HepG2 (cell line): ENCODE measurements at places on chromosomes 5 and 9.

DNA sequence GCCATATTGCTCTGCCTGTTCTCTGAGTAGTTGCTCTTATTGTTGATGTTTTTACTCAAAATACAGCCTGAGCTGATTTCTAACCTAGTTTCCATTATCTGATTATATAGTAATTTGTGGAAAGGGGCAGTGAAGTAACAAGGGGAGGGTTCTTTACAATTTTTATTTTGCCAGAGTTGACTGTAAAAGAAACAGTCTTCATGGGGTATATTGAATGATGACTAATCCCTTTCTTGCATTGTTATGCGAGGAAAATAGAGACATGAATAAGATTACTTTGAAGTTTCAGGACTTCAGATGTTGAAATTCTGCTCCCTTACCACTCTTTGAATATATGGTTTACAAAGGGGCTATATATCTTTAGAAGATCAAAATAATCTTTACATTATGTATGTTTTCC is 9.1 kb upstream of the LRRC70 start:
- no peak for DNase-seq

- DNase-seq, result no peak
Measured at GRCh38 chr5:138724470-138725146, 28.6 kb upstream of the CTNNA1 start.

DNA sequence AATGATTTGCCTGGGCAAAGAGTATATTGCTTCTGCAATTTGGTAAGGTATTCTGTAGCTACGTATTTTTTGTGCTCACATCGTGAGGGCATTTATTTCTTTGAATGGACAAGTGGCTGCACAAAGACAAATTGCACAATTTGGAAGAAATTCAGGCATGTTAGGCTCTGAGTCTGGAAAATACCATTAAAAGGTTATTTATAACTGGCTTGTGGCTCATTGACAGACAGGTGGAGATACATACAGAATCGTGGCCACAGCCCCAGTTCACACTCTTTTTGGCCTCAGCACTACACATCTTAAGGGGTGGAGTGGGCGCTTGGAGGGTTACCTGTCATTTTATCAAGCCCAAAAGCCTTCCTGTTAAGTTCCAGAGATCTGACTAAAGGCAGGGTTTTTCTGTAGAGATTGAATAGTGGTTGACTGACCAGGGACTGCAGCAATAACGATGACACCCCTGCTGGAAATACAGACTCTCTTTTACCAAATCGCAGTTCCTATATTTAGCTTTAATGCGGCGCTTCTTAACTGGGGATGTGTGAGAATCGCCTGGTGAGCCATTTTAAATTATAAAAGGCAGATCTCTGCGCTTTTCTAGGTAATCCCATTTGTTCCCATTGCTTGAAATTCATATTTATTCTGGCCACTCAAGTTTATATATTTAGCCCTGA is 14.7 kb downstream of the MAN2A1 start:
- DNase-seq, result no peak

- DNase-seq, result peak; percentile 68
Measured at GRCh38 chr5:59062986-59063683, 480.3 kb downstream of the RAB3C start.

GRCh38 chr5:122346897-122347581 is 35.0 kb downstream of the SNCAIP start:
- DNase-seq, result no peak

GRCh38 chr9:115456515-115456914 is 338.6 kb upstream of the TNC start:
- DNase-seq, result no peak

- DNase-seq, result no peak
Measured at GRCh38 chr5:82863266-82863665, 213.9 kb downstream of the TMEM167A start.

DNA sequence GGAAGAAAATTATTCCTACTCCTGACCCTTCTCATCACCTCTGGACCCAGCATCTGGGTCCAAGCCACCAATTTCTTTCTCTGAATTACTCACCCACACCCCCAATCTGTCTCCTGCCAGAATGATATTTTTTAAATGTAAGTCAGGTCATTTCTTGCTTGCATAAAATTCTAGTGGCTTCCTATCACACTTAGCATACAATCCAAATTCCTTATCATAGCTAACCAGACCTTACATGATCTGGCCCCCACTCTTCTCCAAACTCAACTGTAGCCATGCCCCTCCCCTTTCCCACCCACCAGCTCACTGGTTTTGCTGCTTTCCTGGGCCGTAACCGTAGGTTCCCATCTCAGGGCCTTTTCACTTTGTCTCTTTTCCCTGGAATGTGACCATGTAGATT is 15.2 kb downstream of the HTR4 start:
- DNase-seq, result no peak

DNA sequence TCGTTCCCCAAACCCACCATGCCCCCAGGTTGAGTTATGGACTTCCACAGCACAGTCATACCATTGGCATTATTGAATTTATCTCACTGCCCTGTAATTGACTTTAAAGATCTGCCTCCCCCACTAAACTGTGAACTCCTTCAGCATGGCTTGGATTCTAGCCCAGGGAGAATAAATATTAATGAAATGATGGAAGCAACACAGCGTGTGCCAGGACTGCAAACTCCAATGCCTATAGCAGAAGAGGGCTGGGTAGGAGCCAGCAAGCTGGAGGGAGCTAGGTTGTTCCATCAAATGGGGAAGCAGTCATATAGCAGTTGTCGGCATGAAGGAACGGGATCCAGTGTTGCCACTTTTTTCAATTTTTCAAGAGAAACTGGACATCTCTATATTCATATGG is 69.0 kb upstream of the MSX2 start:
- DNase-seq, result no peak

DNA sequence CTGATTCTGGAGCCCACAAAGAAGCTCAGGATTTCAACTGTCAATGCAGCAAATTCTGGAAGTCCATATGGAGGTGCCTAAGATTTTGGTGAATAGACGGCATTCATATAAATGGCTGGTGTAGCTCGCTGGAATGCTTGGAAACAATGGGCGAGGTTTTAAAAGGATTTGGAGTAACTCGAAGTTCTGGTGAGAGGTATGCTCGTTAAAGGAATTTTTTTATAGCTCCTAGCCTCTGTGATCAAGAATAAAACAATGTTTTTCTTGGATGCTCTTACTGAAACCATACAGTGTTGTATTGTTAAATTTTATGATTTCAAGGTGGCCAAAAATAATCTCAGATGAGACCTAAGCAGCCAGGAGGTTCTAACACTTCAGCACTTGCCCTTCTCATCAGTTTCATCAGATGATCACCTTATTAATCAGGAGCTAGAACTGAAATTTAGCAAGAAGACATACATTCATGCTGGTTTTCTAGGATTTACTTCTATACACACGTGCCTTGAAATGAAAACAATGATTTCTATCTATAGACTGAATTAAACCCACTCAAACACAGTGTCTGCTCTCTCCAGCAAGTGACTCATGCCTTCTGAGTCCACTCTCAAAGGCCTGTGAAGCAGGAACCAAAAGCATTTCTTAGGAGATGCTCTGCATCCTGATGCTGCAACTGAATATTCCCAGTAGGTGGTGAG is 79.2 kb downstream of the OTULIN start:
- DNase-seq, result no peak

DNA sequence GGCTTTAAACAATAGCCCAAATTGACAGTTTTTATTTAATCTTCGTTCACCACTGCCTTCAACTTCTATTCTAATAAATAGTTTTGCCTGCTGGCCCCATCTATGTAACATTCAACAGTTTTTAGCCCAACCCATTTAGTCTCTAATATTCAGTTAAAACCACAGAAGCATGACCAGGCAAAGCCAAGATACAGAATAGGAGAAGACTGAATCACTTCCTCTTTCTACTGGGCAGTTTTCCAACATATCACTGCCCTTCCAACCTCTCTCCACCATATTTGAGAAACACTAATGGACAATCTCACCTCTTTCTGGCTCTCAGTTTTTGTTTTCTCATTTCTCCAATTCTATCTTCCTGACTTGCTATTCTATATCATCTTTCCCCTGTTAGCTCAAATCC is 352.9 kb downstream of the DNAH5 start:
- no peak for DNase-seq

GRCh38 chr9:105439428-105439827 is 8.4 kb upstream of the FSD1L start:
- DNase-seq, result no peak

DNA sequence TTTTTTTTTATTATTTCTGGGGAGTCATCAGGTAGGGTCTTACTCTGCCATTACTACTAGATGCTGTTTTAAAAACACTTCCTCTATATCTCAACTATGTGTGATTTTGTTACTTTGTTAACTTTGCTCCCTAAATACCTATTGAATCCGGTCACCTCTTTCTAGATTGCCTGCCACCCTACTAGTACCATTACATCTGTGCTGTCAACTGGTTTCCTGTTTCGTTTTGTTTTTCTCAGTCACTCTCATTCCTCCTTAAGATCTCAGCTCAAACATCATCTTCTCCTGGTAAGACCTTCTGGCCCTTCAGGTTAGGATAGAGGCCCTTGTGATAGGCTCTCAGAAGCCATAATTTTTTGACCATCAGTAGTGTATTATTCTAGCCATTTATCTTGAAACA is 324.2 kb upstream of the ATP10B start:
- DNase-seq, result no peak

- no peak for DNase-seq
Measured at GRCh38 chr9:68914751-68915150, 99.2 kb downstream of the PRKACG start.

DNA sequence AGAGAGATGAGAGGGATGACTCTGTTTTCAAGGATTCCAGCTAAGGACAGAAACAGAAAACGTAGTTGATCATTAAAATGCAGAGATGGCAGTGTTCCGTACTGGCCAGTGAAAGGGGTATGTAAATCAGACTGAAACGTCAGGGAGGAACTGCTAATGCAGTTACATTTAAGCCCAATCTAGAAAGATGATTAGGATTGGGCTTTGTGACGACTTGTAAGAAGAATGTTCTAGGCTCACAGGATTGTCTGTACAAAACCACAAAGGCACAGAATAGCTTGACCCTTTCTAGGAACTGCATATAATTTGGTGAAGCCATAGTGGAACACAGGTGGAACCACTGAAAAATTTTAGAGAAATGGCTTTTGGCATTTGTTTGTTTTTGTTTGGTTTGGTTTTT is 55.6 kb upstream of the TESK1 start:
- no peak for DNase-seq

GRCh38 chr5:98016771-98017170 is 756.7 kb upstream of the RGMB start:
- no peak for DNase-seq

- DNase-seq, result no peak
Measured at GRCh38 chr9:7901621-7902020, 102.0 kb upstream of the DMAC1 start.

GRCh38 chr5:14118551-14119320 is 24.4 kb upstream of the TRIO start:
- no peak for DNase-seq

GRCh38 chr5:9169557-9169902 is 376.3 kb downstream of the SEMA5A start:
- no peak for DNase-seq

GRCh38 chr9:36922548-36922947 is 111.5 kb downstream of the PAX5 start:
- no peak for DNase-seq

- DNase-seq, result no peak
Measured at GRCh38 chr9:125639057-125639456, 68.0 kb downstream of the MAPKAP1 start.

DNA sequence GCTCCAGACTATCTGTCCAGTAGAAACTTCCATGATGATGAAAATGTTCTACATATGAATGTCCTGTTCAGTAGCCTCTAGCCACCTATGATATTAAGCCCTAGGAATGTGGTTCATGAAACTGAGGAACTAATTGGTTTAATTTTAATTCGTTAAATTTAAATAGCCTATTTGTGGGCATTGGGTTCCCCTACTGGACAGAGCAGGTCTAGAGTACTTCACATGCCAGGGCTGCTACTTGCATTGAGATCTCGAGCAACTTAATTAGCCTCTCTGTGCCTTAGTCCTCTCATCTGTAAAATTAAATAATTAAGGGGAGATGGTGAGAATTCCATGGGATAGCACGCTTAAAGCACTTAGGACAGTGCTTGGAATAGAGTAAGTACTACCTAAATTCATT is 160.0 kb downstream of the PAPPA start:
- no peak for DNase-seq

GRCh38 chr9:121105531-121105930 is 30.8 kb downstream of the CNTRL start:
- DNase-seq, result no peak

- no peak for DNase-seq
Measured at GRCh38 chr9:16575142-16575985, 295.1 kb downstream of the BNC2 start.

DNA sequence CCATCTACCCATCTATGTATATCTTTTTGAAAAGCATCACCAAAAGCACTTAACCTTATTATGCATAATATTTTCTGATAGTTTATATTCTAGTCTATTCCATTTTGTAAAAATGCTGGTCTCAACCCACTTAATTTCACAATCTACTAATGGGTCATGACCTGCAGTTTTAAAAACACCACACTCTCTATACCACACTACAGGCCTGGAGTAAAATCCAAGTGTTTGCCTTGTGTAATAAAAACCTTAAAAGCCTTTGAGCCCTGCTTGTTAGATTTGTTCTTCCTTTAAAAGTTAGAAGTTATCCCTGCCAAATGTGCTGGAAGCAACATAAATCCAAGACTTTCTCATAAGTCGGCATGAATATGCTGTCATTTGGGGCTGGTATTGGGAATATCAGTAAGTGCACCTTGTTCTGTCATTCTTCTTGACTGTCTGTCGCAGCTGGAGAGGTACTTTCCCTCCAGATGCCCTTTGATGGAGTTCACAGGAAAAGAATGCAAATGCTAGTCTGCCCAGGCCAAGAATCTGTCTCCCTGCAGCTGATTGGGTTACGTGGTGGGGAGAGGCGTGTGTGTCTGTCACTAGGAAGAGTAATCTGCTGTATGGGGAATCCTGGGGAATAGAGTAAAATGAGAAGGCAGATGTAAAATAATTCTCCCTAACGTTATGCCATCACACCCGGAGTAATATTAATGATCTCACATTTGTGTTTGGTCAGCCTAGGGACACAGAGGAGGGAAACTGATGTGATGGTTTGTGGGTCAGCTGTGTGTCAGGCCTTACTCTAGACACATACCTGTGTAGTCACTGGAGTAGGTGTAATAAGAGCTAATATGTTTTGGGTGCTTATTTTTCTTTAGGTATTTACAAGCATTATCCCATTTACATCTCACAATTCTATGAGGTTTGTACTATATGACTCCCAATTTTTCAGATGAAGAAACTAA is 79.4 kb downstream of the ZNF366 start:
- DNase-seq, result no peak

- no peak for DNase-seq
Measured at GRCh38 chr9:3912280-3912679, 386.5 kb upstream of the RFX3 start.

DNA sequence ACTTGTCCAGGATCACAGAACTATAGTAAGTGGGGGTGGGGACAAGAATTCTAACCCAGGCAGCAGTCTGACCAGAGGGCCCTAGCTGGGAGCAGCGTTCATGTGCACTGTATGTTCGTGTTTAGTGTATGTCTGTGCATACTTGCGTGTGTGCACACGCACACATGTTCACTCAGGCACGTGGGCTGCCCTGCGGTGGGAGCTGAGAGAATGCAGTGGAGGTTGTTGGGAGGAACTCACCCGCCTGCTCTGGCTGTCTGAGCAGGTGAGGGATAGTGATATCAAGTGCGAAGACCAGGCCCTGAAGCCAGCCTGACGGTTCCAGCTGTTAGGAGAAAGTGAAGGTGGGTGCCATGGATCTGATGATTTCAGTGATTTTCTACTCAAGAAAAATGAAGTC is 942 bp downstream of the DCANP1 start:
- no peak for DNase-seq

- DNase-seq, result no peak
Measured at GRCh38 chr5:58666598-58667581, 84.0 kb downstream of the RAB3C start.

- DNase-seq, result no peak
Measured at GRCh38 chr5:1536871-1537602, 13.3 kb upstream of the LPCAT1 start.
